ENCODE measurements at places on chromosomes 2 and 18. TPM values are rescaled to one million over a fixed set of nuclear protein-coding genes. Genes with fewer than 3 reads are reported as not detected.
A peak's percentile ranks its signal among the peaks of the same experiment; 100 is the strongest.

Gene TSPYL6
- not detected for total RNA-seq

DNA sequence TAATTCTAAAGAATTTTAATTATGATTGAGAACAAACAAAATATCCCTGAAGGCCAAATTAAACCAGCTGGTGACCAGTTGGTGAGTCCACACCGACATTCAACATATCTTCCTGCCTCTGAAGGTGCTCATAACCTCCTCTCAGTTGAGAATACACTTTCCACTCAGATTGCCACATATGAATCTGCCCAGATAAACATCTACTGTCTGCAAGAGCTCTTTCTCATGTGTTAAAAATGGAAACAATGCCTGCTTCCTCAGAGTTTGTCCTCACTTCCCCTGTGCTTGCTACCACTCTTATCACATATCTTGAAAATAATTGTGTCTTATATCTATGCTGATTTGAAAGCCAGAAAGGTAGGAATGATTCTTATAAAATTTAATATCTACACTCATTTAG lies 177.7 kb upstream of the GULP1 start:
- no peak for DNase-seq

Gene RBKS
- total RNA-seq, result 2.6 TPM

DNA sequence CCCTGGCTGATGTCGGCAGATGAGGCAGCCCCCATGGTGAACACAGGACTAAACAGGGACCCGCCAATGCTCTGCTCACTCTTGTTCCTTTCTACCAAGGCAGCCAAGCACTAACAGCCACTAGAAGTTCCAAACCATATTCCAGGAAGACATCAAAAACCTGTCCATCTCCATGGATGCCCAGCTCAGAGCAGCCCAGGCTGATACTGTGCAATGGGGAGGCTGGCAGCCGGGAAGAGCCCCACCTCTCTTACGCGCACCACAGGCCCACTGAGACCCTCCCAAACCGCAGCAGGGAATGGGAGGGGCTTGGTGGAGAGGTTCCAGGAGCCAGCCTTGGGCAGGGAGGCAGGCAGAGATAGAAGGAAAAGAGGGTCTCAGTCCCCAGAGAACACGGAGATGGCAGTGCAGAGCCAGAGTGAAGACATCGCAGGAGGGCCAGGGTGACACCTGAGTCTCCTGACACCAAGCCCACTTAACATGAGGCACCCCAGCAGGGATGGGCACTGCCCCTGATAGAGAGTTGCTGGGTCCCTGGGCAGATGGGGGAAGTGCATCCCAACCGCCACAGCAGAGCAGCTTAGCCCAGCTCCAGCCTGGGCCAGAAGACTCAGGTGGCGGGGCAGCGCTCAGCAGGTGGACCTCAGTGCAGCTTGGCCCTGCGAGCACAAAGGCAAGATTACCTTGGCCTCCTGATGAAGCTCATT lies 3.4 kb downstream of the HS6ST1 start:
- peak; percentile 76 for DNase-seq

DNA sequence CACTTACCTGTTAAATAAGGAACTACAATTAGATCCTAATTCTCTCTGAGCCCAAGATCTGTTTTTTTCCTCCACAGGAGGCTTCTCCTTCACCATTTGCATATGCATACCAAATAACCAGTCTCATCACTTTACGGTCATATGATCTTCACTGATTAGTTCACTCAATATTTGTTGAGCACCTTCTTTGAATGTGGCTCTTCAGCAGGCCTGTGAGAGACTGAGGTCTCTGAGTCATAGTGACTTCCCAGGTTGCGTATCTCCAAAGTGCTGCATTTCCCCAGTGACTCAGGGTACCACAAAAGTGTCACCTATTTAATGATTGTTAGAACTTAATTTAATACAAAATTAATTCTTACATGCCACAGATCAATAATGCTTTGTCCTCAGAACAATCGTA lies 108.8 kb upstream of the TRIB2 start:
- DNase-seq, result no peak

GRCh38 chr2:111633643-111634042 lies 250.3 kb downstream of the ANAPC1 start:
- no peak for DNase-seq

DNA sequence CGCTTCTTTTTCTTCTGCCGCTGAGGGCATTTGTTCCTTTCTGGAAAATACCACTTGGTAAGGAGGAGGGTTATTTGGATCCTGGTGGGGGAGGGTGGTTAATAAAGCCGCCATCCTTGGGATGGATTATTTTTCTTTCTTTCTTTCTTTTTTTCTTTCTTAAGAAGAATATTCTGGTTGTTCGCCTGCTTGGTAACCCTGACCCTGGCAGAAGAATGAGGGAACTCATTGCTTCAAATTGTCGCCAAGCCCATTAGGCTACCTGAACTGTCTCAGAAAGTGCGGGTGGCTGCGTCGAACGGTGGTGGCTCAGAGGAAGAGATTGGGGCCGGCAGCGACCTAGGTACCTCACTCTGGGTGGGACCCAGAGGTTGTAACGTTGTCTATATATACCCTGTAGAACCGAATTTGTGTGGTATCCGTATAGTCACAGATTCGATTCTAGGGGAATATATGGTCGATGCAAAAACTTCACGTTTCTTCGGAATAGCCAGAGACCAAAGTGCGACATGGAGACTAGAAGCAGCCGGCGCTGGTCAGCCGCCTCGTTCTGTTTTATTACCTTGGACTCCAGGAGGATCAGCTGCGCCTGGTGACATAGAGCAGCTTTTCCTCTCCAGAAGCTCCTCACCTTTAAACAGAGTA lies 1.3 kb upstream of the HOXD4 start:
- DNase-seq, result peak; percentile 77

Gene TLX2
- not detected for total RNA-seq

- DNase-seq, result no peak
Observed at GRCh38 chr2:106976548-106976947, 90.6 kb upstream of the ST6GAL2 start.

DNA sequence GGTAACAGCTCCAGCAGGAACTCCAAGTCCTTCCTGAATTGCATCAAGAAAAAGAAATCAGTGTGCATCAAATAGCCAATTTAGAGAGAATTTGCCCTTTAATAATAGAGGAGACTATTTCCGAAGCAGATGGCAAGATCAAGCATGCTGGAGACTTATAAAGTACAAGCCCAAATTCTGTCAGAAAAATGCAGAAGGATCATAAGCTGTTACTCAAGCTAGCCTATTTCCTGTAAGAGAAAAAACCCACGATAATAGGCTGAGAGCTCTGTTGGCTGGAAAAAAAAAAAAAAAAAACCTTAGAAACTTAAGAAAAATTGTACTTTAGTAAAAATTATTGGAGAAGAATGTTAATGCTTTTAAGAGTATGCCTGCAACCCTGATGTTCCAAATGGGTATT lies 24.4 kb upstream of the ITM2C start:
- no peak for DNase-seq

Gene TXNDC2
- not detected for total RNA-seq
